Activated CD8-positive, alpha-beta memory T cell treated with anti-CD3 and anti-CD28 coated beads for 4 hours (primary cell): ENCODE measurements at places on chromosomes 13 and 19.

GRCh38 chr13:102699504-102699903, 4.7 kb upstream of the METTL21C start:
- DNase-seq: no peak

- no peak for DNase-seq
Measured at GRCh38 chr19:39237200-39238184, 7.3 kb downstream of the IFNL3 start.

- DNase-seq: no peak
Measured at GRCh38 chr19:56261145-56261544, 11.4 kb upstream of the EDDM13 start.

DNA sequence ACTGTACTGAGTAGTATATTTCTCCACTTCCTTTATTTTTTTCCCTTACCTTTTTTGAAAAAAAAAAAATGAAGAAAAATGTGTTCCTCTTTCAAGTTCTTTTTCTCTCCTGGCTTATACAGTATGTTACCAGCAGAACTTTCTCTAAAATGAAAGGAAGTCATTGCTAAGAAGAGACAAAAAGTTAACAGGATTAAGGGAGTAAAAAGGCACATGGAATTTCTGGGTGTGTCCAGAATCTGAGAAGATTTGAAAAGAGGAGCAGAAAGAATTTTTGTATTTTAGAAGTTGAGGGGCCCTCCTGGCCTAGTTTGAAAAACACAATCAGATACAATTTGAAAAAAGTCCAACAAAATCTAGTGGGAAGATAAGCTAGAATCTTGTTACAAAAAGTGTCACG, 21.0 kb upstream of the TRIM13 start:
- no peak for DNase-seq

GRCh38 chr19:58397533-58398037, 2.1 kb downstream of the RNF225 start:
- no peak for DNase-seq

DNA sequence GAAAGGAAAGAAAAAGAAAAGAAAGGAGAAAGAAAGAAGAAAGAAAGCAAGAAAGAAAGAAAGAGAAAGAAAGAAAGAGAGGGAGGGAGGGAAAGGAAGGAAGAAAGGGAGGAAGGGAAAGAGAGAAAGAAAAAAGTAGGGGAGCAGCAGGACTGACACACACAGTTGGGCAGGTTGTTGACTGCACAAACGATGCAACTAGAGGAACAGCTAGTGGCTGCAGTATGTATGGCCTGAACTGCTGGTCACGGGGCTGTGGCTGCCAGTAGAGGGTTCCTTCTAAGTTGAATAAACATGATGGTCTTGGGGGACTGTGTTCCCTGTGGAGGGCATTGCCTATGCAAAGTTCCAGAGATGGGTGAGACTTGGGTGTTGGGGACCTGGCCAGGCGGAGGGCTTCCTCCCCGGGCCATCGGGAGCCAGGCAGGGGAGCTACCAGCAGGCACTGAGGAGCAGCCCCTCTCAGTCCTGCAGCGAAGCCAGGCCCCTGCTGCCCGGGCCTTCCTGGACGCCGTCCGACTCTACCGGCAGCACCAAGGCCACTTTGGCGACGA, 16.7 kb upstream of the COLGALT1 start:
- no peak for DNase-seq

GRCh38 chr19:604355-604754, 14.7 kb downstream of the HCN2 start:
- no peak for DNase-seq

GRCh38 chr13:52109116-52109670, 19.7 kb downstream of the NEK5 start:
- no peak for DNase-seq

DNA sequence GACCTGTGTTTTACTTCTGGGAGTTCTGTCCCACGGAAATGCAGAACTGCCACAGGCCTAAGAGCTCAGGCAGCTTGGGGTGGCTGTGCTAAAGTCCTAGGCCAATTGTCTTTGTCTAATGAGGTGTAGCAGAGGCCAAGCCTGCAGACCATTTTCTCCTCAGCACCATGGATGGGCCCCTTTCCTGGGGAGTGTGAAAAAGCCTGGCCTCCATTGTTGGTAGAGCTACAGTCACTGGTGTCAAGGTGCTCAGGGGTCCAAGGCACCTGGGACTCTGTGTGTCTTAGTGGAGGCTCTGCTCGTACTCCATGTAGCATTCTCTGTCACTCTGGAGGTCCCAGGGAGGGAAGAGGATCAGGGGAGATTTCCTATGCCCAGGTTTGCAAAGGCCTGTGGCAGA, 329.6 kb downstream of the SLITRK5 start:
- no peak for DNase-seq

- DNase-seq: no peak
Measured at GRCh38 chr13:50437252-50437651, 406.2 kb downstream of the DLEU7 start.

DNA sequence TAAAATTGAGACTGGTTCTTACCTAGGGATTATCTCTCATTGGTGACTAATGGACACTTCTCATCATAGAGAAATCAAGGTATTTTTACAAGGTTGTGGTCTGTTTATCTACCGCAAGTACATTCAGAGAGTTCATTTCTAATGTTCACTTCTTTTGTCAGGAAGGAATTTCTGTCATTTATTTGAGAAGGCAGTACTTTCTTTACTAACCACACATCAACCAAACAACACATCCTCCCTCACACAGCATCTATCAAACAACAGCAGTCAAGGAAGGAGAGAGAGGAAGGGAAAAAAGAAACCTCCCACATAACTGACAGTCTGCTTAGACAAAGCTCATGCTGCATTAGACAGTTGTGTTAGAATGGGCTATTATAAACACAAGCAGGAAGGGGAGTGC, 182.3 kb upstream of the KLF12 start:
- no peak for DNase-seq

GRCh38 chr13:112024577-112024976, 42.4 kb upstream of the SOX1 start:
- no peak for DNase-seq

DNA sequence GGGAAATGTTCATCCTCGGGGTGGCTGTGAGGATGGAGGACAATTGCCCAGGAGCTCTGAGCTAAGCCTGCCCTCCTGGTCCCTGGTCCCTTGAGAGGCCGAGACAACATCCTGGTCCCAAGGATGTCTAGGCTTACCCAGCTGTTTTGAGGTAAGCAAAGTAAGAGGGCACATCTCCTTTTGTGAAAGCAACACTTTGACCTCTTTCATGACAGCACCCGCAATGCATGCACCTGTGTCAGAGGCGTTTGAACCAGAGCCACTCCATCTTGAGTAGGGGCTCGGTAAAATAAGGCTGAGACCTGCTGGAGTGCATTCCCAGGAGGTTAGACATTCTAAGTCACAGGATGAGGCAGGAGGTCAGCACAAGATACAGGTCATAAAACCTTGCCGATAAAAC, 43.1 kb upstream of the ANKRD10 start:
- DNase-seq: no peak

GRCh38 chr13:108950333-108951010, 321.1 kb downstream of the MYO16 start:
- DNase-seq: no peak

- no peak for DNase-seq
Measured at GRCh38 chr19:19193926-19194325, 1.9 kb downstream of the RFXANK start.

DNA sequence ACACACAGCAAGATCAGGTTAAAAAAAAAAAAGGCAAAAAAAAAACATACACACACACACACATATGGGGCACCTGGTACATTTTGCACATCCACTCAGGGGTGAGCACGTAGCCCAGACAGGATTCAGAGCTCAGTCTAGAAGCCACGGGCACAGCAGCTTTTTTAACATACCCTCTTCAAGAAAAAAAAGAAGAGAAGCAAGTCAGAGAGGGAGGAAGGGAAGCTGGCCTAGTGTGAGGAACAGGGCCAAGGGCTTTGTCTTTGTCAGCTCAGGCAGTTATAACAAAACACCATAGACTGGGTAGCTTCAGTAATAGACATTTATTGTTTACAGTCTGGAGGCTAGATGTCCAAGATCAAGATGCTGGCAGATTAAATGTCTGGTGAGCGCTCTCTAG, 2.3 kb upstream of the TPM4 start:
- no peak for DNase-seq

- no peak for DNase-seq
Measured at GRCh38 chr13:73421310-73421912, 362.6 kb downstream of the KLF5 start.

DNA sequence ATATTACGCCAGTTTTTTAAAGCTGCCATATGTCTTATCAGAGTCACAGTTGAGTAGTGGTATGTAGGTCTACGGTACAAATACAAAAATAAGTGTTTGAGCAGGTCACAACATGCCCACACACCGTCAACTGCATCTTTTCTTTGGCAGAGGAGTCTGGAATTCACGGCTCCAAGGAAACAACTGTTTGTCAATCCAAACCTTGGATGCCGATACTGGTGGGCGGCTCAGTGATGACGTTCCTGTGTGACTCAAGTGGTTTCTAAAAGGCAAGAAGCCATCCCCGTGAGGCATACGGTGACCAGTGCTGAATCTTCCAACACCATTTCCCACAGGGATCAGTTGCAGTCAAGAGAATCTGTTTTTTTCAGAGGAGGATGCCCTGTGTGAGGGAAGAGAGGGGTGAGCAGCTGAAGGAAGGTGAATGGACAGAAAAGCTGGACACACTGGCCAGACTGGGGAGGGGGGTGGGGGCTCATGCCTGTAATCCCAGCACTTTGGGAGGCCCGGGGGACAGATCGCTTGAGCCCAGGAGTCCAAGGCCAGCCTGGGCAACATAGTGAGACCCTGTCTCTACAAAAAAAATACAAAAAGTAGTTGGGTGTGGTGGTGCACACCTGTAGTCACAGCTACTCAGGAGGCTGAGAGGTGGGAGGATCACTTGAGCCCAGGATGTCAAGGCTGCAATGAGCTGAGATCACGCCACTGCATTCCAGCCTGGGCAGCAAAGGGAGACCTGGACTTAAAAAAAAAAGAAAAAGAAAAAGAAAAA, 22.8 kb upstream of the CEBPG start:
- no peak for DNase-seq

DNA sequence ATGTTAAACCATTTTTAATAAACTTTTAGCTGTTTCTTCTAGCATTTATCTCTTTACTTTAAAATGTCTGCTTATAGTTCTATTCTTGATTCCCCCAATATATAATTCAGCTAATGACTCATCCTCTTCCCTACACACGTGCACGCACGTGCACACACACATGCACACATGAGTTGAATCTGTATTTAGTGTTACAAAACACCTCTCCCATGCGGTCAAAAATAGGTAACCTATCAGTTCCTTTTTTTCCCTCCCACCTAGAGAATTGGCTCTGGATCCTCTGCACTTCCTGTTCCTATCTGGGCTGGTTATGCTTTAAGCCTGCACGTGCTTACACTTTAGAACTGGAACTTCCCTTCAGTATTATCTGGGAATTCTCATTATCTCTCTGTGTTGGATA, 144.1 kb downstream of the PAN3 start:
- DNase-seq: no peak

GRCh38 chr13:99384468-99384867, 77.3 kb upstream of the GPR183 start:
- no peak for DNase-seq

GRCh38 chr13:64540468-64540867, 2689.7 kb downstream of the PCDH9 start:
- DNase-seq: no peak

- DNase-seq: no peak
Measured at GRCh38 chr13:82817133-82817532, 1065.1 kb downstream of the SLITRK1 start.

GRCh38 chr19:56718231-56718630, 46.7 kb upstream of the ZNF835 start:
- DNase-seq: no peak

- DNase-seq: no peak
Measured at GRCh38 chr19:36837176-36837905, 846 bp downstream of the ZNF790 start.

GRCh38 chr13:45411221-45411620, 7.0 kb downstream of the SLC25A30 start:
- no peak for DNase-seq
